ENCODE measurements at places on chromosomes 6 and 20.
A peak's percentile ranks its signal among the peaks of the same experiment; 100 is the strongest.

- no peak for DNase-seq
Observed at GRCh38 chr6:111409430-111409829, 73.6 kb downstream of the REV3L start.

DNA sequence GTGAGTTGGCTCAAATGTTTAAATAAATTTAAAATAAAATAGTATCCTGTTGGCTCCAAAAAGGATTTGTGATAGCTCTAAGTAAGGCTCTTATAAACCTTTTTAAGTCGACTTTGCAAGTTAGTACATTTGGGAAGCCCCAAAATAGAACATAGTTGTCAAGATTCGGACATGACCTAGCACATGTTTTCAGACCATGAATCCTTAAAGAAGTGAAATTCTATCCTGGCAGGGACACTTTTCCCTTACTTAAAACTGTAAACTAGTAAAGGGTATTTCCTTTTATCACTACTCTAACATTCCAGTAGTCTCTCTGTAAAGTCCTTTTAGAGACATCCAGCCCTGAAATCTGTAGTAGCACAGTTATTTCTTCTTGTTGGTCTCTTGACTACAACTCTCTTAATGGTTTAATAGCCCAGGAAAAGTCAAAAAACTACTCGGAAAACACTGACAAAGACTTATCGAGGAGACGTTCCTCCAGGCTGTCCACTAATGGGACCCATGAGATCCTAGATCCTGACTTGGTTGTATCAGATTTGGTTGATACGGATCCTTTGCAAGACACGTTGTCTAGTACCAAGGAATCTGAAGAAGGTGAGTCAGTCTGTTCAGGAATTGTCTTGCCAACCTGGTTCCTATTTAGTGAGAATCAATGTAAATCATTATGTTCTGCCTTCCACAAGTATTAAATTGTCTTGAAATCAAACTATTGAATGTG lies 83.6 kb downstream of the SCAND1 start:
- DNase-seq = no peak

DNA sequence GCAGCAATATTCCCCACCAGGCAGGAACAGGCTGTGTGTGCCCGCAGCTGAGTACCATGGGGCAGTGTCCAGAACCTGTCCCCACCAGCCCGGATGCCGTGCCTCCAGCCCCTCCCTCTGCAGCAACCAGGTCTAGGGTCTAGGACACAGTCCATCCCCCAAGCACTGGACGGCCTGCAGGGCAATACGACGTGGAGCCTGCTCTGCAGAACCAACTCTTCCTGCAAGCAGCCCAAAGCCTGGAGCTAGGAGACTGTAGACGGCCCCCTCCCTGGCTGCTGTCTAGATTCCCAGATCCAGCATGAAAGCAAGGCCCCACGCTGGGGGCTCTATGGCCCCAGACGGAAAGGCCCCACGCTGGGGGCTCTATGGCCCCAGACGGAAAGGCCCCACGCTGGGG lies 128.2 kb upstream of the AFDN start:
- DNase-seq = no peak

GRCh38 chr6:109097661-109098060 lies 2.4 kb downstream of the CEP57L1 start:
- no peak for DNase-seq

- no peak for DNase-seq
Observed at GRCh38 chr6:108228416-108228815, 32.4 kb downstream of the SNX3 start.

GRCh38 chr6:41288030-41288753 lies 1.7 kb upstream of the TREM1 start:
- no peak for DNase-seq

DNA sequence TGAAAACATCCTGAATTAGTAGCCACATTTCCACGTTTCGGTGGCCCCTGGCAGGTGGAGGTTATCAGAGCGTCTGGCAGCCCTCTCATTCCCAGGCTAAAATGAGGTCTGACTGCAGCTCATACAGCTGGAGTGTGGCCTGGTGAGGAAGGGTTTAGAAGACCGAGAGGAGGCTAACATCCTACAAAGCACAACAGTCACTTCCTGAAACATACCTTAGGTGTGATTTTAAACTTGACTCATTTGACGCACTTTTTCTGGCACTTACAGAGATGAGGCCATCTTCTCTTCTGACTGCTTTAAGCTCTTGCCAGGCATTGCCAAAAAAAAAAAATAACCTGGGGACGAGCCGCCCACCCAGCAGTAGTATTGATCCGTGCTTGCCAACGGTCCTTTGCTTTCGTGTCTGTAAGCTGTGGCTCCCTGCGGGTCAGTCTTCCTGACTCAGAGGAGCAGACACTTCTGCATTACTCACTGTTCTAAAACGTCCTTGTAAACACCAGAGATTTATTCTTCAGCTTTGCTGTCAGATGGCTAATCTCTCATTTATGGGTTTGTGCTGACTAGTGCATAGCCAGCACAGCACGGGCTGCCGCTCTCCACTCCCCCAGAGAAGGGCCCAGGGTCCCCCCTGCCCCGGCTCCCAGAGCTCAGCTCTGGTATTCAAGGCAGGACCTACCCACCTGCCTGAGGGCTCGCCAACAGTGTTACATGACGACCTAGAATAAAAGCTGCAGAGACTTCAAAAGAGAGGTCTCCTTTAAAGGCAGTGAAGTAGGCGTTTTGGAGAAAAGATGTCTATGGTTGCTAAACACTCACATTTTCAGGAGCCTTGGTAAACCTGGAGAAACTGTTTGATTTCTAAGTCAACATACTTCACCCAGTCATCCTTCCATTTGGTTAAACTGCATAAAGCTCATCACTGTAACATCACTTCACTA lies 78.5 kb upstream of the FRMD1 start:
- DNase-seq = no peak

- DNase-seq = peak; percentile 60
Observed at GRCh38 chr6:46734867-46735719, at the start of gene PLA2G7. PLA2G7 (minus strand) TSS chr6:46735375; CDS start chr6:46722891, 12,484 bp downstream.

DNA sequence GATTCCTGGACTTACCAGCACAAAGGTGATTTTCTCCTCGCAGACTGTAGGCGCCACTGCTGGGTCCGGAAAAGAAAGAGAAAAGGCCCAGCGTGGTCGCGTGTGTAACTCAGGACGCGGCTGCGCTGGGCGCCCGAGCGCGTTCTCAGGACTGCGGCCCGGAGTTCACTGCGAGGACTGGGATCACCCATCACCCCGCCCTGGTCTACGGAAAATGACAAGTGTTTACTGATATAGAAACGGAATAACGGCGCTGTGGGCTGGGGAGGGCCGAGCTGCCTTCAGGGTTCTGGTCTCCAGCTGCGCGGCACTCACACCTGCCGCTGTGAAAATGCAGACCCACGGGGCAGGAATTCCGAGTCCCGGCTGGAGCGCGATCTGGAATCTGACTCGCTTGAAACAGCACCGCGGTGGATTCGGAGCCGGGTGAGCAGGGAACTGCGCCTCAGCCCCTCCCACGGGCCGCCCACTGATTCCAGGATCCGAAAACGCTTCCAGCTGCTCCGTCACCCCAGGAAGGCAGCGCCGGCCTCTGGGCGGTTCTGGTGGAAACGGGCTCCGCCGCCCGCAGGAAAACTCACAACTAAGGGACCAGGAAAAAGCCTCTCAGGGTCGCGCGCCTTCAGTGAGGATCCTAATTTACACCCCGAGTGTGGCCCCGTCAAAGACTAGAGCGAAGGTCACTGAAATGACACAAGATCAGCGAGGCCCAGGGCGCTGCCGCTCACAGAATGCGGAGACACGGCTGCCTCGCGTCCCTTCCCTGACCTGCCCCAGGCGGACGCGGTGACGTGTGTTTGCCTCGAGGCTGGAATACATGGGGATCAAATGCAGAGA lies 34.5 kb downstream of the HLA-A start:
- peak; percentile 54 for DNase-seq

- DNase-seq = no peak
Observed at GRCh38 chr6:32173051-32173727, 2.7 kb downstream of the AGPAT1 start.

GRCh38 chr6:1087154-1087843 lies 224.6 kb upstream of the FOXQ1 start:
- no peak for DNase-seq

DNA sequence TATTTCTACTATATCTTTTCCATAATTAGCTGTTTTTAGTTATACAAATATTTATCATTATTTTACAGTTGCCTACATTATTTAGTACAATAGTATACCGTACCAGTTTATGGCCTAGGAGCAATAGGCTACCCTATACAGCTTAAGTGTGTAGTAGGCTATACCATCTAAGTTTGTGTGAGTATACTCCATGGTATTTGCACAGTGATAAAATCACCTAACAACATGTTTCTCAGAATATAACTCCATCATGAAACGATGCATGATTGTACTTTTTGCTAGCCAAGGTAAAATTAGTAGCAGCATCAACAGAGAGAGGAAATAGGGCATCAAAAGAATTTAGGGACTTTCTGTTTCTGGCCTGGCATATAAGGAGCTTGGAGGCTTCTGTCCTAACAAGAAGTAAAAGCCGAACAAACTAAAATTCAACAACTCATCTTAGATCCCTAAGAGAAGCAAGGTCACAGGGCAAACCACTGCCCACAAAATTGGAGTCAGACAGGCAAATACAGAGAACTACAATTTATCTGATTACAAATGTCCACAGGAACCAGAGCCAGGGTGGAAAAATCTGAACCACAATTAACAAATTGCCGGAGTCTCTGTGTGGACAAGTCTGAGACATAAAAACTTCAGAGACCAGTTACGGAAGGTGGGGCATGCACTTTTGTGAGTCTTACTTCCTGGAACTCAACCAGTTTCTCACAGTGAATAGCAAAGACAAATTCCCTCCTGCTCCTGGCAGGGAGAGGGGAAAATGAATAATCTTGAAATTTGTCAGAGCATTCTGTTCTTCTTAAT lies 671.4 kb downstream of the RFPL4B start:
- DNase-seq = no peak

DNA sequence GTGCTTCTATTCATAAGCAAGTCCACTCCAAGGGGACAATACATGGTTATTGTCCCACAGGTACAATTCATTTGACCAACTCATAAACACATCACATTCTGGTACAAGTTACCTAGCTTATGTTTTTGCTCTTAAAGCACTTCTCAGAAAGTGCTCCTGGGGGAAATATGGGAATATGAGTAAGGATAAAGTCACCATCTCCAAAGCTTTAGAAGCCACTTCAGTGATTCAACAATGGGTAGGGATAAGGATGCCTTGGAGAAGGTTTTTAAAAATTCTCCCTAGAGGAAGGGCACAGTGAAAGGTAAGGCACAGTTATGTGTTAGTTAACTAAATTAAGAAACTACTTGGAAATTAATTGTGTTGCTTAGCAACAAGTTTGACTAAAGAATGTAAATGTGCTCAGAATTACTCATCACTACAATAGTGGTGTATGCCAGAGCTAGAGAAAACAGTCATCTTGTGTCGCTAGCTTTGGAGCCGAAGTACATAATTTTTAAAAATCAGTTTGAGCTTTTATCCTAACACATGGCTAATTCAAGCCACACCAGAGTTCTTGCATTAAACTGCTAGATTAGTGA lies 39.5 kb upstream of the LAMP5 start:
- DNase-seq = no peak

GRCh38 chr20:52783769-52784168 lies 188.4 kb upstream of the TSHZ2 start:
- DNase-seq = no peak

- no peak for DNase-seq
Observed at GRCh38 chr6:72916298-72916697, 294.4 kb downstream of the KCNQ5 start.

DNA sequence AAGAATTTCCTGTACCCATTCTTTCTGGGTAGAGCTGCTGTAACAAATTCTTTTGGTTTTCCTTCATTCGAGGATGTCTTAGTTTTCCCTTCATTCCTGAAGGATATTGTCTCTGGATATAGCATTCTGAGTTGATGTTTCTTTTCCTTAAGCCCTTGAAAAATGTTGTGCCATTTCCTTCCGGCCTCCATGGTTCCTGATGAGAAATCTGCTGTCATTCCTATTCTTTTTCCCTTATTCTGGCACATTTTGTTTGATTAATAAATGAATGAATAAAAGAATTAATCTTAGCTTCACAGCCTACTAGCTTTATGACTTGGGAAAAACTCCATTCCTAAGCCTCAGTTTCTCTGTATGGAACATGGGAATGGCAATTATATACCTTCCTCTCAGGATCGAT lies 173.1 kb downstream of the EYA2 start:
- no peak for DNase-seq

DNA sequence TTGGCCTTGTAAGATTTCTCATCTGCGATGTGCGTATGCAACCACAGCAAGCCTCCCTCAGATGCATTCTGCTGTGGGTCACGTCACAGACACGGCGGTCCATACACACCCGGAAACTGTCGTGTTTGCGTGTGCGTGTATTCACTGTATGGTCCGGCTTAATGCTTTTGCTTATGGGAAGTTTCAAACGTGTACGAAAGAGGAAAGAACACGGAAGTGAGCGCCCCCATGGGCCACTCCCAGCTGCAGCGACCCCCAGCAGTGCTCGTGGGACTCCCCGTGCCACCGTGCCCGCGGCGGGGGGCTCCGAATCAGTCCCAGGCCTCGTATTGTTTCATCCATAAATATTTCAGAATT lies 10.2 kb downstream of the DLL1 start:
- no peak for DNase-seq

GRCh38 chr6:39300739-39301138 lies 13.5 kb downstream of the KCNK17 start:
- DNase-seq = no peak

DNA sequence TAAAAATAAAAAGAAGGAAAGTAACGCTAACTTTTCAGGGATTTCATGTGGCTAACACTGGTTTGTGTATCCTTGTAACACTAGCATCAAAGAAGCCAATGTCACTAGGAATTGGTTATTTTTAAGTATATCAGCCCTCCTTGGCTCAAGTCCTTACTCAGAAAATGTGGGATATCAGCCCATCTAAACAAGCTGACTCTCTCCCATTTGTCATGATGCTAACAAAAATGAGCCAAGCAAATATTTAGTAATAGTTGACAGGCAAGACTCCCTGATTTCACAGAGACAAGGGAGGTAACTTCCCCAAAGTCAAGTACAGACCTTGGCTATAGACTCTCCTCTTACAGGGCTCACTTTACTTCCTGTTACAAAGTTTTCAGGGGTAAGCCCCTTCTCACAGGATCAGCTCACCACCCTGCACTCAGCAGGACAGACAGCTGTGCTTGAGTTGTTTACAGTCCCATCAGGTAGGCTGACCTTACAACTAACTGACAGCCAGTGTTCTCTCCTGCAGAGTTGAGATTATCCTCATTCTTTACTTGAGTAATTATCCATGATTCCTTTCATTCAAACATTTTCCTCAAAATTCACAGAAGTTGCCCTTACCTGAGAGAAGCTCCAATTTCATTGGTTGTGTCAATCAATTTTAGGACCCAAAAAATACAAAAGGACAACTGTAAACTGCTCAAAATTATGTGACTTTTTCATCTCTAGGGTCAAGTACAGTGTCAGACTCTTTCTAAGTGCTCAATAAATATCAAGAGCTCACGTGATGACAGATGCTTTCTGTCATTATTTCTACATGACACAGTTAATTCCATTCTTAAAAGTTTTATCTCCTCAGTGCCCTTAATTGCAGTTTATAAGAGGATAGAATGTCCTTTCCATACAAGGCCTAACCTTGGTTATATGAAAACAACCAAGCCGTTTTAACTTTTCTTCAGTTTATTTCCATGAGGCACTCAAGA lies 38.1 kb upstream of the BMP5 start:
- DNase-seq = no peak

GRCh38 chr20:1924910-1925861 lies 30.0 kb downstream of the SIRPA start:
- DNase-seq = no peak

GRCh38 chr6:100670056-100670455 lies 205.3 kb upstream of the SIM1 start:
- no peak for DNase-seq

GRCh38 chr6:35477028-35477427 lies 8.8 kb downstream of the RPL10A start:
- no peak for DNase-seq
